ENCODE measurements at places on chromosomes 5 and 9.

- no peak for DNase-seq
Observed at GRCh38 chr5:31213705-31214121, 20.2 kb downstream of the CDH6 start.

GRCh38 chr5:87732875-87733768 lies 320.4 kb upstream of the CCNH start:
- DNase-seq: no peak

- DNase-seq: no peak
Observed at GRCh38 chr5:61001647-61002046, 56.6 kb downstream of the NDUFAF2 start.

GRCh38 chr9:105087910-105088898 lies 156.2 kb upstream of the SLC44A1 start:
- no peak for DNase-seq

DNA sequence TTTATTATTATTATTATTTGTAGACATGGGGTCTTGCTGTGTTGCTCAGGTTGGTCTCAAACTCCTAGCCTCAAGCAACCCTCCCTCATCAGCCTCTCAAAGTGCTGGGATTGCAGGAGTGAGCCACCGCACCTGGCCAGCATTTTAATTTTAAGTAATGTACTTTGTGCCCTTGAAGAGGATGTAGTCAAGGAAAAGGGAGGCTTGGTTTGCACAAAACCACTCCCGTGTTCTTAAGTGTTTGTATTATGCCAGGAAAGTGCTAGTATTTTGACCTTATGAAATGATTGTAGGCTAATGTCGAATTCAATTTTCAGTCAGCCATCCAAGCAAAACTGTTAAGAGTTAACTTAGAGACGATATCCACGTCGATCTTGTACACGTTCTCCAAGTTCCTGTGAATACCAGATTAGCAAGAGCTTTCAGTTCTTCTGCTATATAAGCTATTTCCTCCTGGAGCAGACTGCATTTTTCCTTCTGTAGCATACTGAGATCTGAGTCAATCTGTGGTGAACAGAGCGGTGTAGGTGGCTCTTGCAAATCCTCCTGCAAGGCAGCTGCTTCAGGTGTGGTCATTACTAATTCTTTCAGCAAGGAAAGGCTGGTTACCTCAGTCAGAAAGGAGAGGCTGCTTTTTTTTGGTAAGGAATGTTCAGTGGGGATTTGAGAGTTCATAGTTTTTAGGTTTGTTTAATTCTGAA lies 23.7 kb downstream of the CCDC171 start:
- DNase-seq: no peak

GRCh38 chr5:102289251-102289899 lies 6.7 kb downstream of the SLCO4C1 start:
- no peak for DNase-seq

DNA sequence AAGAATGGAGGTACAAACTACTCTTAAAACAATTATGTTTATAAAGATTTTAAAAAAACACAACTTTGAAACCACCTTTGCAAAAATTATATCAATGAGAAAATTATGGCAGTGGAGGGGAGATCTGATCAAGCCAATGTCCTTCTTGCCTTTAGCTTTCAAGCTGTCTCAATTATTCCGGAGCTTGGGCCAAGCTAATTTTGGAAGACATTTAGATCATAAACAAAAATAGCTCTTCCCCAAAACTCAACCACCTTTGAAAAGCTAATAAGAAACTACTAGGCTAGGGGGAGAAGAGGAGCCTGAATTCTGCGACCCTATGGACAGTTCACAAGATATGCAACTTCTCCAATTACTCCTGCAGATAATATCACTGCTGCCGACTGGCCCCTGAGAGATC lies 263.3 kb downstream of the ICE1 start:
- DNase-seq: no peak

Data from epithelial cell of proximal tubule (primary cell).